Occipital lobe (tissue), 3 donors: ENCODE measurements at places on chromosomes 12 and 14.

DNA sequence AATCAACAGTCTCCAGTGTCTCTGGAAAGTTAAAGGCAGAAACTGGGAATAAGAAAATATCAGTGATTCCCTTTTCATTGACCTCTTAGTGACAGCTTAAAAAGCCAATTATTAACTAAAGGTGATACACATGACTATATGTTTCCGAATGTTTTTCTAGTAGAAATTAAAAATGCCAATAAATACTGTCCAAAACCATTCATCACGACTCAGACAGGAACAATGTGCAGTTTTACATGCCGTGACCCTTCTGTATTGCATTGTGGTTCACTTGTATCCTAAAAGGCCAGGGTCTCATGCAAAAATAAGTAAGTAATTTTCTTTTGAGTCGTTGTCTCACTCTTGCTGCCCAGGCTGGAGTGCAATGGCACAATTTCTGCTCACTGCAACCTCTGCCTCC is 105.9 kb upstream of the TTC7B start:
- no peak for DNase-seq

GRCh38 chr12:47549258-47549657 is 156.6 kb downstream of the RPAP3 start:
- DNase-seq = no peak

DNA sequence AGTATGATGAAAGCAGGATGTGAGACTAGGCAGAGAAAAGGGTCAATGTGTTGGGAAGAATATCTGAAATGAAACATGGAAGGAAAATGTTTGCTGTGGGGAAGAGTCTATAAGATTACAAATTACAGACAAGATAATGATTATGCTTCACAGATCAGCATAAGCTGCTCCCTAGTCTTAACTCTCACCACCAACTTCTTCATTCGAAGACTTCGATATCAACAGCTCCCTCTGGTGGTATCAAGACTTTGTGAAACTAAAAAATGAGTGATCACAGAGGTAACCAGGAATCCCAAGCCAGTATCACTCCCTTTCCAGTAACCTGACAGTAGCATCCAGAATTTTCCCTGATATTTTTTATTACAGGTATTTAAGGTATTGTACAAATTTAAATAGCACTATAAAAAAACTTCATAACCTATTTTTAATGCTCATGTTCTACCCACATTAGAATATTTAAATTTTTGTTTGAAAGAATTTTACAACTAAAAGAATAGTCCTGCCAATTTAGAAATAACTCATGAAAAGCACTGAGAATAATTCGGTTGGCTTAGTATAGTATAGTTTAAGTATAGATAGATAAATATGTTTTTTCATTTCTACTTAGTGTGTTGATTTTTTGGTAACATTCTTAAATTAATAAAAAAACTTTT is 84.4 kb downstream of the C2CD5 start:
- DNase-seq = no peak

GRCh38 chr12:26692407-26692806 is 140.6 kb downstream of the ITPR2 start:
- DNase-seq = no peak

- DNase-seq = no peak
These were observed 3.2 kb upstream of the MEG3 start for GRCh38 chr14:100822532-100823296.

DNA sequence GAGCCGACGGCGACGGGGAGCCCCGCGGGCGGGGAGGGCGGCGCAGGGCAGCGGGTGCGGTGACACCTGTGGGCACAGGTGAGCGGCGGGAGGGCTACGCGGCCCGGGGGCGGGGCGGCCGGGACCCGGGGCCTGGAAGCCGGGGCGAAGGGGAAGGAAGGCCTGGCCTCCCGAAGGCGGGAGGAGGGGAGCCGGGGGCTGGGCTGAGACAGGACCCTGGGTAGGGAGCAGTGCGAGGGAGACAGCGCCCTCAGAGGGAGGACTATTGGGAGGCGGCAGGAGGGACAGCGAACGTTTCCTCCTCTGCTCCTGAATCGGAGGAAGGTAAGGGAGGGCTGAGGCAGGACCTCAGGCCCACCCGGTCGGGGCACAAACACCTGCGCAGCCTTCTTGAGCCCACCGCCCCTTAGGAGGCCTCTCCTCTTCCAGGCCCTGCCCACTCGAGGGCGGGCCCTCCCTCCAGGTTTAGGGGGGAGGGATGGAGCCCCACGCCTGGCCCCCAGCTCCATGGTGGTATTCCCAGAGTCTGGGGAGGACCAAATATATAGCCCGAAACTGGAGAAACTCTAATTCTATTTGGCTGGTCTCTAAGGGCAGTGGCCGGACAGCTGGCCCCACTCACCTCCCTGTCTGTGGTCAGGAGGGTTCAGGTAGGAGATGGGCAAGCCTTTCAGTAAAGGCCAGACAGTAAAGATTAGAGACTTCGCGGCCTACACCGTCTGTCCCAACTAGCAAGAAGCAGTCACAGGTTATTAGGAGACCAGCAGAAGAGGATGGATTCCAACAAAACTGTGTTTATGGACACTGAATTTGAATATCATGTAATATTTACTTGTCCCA is 509 bp downstream of the PLEKHG6 start:
- DNase-seq = no peak

GRCh38 chr12:31710021-31710818 is 18.6 kb downstream of the AMN1 start:
- DNase-seq = no peak

DNA sequence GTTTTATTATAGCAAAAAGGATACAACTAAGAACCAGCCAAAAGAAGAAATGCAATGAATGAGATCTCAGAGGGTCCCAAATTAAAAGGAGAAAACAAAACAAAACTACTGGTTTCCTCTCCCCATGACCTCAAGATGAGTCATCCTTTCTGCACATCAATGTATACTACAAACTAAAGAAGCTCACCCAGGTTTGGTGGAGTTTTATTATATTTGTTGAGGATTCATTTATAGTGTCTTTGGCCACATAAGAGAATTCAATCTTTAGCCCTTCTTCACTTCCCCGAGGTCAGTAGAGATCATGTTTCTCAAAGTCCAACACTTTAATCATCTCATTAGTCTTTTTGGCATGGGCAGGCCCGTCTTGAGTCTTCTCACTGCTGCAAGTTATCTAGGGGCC is 210.6 kb downstream of the SLC6A15 start:
- DNase-seq = no peak

GRCh38 chr12:69903548-69903947 is 78.5 kb downstream of the MYRFL start:
- DNase-seq = no peak

GRCh38 chr14:35696575-35696974 is 112.5 kb downstream of the RALGAPA1 start:
- DNase-seq = no peak

DNA sequence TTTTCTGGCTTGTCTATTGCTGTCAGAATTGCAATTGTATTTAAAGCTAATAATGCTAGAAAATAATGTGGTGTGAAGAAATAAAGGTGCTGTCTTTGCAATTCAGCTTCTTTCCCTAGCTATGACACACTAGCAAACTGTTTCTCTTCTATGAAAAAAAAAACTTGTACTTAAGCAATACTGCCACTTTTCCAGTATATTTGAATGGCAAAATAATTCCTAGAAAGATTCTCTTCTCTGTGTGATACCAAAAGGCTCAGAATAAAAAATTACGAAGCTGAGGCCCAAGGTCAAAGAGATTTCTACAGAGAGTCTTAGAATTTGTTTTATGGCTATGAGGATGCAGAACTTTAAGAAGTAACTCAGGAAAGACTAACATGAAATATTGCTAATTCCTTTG is 235.5 kb downstream of the ADAMTS20 start:
- no peak for DNase-seq

DNA sequence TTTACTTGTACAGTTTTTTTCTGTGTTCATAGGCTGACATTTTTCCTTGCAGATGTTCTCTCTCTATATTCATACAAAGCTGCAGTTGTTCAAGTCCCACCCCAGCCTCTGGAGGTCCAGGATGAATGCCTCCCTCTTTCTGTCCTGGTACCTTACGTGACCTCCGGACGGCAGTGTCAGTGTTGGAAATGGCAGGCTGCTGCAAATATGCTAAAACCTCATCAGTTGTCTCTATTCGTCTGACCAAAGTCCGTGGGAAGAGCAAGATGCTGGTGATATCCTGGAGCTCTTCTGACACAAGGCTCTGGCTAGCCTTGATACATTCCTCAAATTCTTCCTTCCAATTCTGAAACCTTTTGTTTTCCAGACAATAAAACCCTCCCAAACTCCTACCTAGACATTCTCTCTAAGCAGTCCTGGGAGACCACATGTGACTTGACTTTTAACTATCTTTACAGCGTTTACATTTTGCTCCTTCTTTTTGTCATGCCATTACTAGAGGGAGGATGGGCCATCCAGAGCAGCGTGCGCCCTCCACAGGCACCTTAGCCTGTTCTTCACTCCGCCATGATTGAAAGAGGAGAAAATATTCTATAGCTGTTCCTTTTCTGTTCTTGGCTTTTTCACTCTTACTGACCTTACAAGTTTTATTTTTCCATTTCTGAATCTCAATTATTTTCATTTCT is 143.6 kb downstream of the RGS6 start:
- DNase-seq = no peak

GRCh38 chr12:132359971-132360370 is 30.6 kb upstream of the GALNT9 start:
- no peak for DNase-seq

- no peak for DNase-seq
These were observed 39.8 kb upstream of the CMKLR1 start for GRCh38 chr12:108378926-108379325.

GRCh38 chr12:56321027-56321426 is 5.2 kb upstream of the CNPY2 start:
- no peak for DNase-seq

DNA sequence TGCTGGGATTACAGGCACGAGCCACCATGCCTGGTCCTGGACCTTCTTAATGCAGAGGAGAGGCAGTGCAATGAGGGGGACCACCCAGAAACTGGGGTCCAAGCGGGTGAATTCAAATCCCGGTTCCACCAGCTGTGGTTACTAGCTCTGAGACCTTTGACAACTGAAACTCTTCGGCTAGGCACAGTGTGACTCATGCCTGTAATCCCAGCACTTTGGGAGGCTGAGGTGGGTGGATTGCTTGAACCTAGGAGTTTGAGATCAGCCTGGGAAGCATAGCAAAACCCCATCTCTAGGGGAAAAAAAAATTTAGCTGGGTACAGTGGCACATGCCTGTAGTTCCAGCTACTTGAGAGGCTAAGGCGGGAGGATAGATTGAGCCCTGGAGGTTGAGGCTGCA is 5.0 kb upstream of the CD4 start:
- DNase-seq = no peak

- no peak for DNase-seq
These were observed 20.7 kb downstream of the PELI2 start for GRCh38 chr14:56138928-56139327.

- no peak for DNase-seq
These were observed 33.5 kb downstream of the DAD1 start for GRCh38 chr14:22555384-22556011.

- no peak for DNase-seq
These were observed 91.1 kb downstream of the USP15 start for GRCh38 chr12:62351326-62351725.

GRCh38 chr12:49108958-49109404 is 1.7 kb downstream of the LMBR1L start:
- no peak for DNase-seq

GRCh38 chr14:95902273-95902826 is 25.7 kb downstream of the TUNAR start:
- DNase-seq = no peak

DNA sequence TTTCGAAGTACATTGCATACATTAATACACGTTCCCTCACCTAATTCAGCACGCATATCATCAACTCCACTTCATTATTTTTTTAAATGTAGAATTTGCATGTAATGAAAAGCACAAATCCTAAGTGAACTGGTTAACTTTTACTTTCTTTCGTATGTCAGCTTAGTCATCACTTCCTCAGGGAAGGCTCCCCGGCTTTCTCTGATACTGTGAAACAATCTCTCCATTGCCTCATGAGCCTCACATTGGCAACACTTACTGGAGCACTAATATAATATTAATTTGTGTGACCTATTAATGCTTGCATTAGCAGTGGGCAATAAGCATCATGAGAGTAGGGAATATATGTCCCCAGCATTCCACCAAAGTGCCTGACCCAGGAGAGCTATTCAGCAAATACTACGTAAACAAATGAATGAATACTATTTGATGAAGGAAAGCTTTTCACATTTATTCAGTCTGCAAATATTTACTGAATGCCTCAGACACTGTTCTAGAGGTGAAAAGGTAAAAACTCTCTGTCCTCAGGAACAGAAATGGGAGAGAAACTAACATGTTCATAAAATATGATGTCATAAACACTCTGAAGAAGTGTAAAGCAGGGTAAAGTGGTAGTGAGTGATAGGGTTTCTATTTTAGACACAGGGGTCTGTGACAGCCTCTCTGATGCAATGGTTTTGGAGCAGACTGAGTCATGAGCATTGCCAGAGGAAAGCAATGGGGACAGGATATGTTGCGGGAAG is 327.5 kb upstream of the DIO2 start:
- DNase-seq = no peak

- DNase-seq = no peak
These were observed 178.8 kb downstream of the CEP128 start for GRCh38 chr14:80762641-80763228.

GRCh38 chr14:34324363-34324795 is 137.7 kb downstream of the SPTSSA start:
- no peak for DNase-seq

- DNase-seq = no peak
These were observed 114.3 kb upstream of the PCED1B start for GRCh38 chr12:46965137-46965536.

- no peak for DNase-seq
These were observed 15.0 kb upstream of the MAPKAPK5 start for GRCh38 chr12:111826992-111827391.

- DNase-seq = no peak
These were observed 138.2 kb downstream of the MON2 start for GRCh38 chr12:62604871-62605270.

DNA sequence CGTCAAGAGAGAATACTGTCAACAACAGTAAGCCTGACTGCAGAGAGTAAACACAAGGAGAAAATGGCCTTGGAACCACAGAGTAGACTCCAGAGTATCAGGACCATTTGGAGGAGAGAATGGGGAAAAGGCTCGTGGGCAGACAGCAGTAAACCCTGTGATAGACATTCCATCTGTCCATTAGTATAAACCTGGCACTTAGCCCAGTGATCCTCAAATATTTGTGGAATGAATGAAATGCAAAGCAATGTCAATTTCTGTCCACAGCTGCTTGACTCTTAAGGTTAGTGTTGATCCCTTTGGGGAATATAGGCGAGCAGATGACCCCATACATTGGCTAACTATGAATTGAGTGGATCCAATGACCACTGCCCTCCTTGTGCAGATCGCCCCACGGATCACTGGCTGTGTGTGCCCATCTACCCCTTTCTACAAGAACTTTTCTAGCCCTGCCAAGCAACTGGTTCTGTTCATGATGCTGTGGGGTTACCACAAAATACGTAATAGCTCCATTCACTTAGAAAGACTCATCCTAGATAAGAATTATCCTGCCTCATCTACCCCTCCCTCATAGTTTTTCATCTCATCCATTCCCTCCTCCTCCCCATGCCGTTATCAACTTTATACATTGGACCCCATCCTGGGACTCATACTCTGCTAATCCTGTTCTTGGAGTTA is 846.8 kb downstream of the NRXN3 start:
- no peak for DNase-seq
